ENCODE measurements at places on chromosomes 6 and 20.

- DNase-seq = peak; percentile 25
Observed at GRCh38 chr20:50569864-50570836, 60.0 kb downstream of the PTPN1 start.

DNA sequence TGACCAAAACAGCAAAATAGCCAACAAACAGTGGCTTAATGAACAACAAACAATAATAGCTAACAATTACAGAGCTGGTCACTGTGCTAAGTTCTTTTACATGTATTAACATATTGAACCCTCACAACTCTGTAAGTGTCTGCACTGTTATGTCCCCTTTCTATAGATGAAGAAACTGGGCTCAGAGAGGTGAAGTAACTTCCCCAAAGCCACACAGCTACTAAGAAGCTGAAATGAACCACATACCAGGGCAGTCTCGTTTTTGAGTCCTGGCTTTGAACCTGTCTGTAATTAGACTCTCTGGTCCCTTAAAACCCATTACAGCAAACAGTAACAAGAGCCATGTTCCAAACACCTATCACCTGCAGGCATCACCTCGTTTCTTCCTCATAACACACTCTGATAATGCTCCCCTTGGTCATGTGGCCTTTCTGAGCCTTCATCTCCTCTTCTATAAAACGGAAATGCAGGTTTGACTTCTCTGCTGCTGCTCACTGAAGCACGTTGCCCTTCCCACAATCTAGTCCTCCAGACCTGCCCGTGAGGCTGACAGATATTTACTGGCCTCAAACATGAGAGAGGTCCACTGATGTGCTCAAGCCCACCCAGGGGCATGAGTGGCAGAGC lies 23.3 kb downstream of the KCNK15 start:
- no peak for DNase-seq

GRCh38 chr20:45783656-45784294 lies 7.9 kb downstream of the WFDC3 start:
- DNase-seq = no peak

DNA sequence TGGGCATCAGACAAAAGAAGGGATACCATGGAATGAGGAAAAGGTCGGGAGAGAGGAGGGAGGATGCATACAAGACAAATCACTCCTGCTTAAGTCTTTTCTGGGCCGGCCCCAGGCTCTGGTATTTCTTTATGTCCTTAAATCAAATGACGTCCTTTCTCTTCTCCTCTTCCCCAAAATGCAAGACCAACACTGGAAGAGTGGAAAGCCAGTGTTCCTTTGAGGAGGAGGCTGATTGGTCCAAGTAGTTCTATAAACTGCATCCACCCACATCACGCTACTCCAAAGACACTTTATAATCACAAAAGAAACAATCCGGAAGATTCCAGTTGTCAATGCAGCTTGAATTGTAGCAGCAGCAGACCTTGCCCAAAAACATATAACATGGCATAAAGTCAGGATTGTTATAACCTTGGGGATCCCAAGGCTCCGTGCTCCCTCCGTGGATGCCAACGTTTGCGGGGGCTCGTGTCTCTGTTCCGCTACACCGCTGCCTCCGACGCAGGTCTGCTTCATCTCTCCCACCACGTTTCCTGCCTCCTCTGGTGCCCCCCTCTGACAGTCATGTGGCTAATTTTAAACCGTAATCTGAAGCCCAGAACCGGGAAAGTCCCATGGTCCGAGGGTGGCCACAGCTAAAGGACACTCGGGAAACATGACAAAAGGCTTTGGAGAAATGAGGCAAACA lies 47.1 kb downstream of the MCUR1 start:
- no peak for DNase-seq

DNA sequence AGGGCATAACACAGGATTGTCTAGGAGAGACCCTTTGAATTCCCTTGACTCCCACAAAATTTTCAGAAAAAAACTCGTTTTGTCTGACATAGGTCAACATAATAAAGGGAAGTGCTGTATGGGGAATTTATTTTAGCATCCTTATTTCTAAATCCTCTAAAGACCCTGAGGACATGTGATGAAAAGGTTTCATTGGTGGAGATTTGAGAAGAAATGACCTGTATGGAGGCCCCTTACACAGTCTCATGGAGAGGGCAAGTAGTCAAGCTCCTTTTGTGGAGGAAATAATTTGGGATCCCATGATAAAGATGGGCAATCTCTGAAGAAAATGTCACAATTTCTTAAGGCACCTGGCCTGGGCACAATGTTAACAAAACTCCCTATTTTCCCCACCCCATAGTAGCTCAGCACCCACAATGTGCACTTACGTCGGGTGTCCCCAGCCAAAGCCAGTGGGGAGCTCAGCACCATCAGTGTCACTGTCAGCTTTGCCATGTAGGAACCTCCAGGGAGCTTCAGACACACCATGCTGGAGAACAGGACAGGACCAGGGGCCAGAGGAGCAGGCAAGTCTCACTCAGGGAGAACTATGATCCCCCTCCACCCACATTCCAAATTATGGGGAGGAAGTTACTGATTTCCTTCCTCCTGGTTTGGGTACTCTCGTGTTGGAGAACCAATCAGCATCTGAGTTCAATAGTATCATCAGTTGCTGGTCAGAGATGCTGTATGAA lies at the start of gene HLA-DRB5:
Gene HLA-DRB5 (minus strand): TSS at position 591 of the 734 bp plus-strand sequence. CDS start 63 bp downstream, at position 528.
- no peak for DNase-seq

- no peak for DNase-seq
Observed at GRCh38 chr6:27296106-27296783, 15.8 kb downstream of the POM121L2 start.

- peak; percentile 48 for DNase-seq
Observed at GRCh38 chr6:45644720-45645119, 267.0 kb upstream of the SUPT3H start.

- no peak for DNase-seq
Observed at GRCh38 chr20:31693402-31693801, 29.3 kb downstream of the BCL2L1 start.

DNA sequence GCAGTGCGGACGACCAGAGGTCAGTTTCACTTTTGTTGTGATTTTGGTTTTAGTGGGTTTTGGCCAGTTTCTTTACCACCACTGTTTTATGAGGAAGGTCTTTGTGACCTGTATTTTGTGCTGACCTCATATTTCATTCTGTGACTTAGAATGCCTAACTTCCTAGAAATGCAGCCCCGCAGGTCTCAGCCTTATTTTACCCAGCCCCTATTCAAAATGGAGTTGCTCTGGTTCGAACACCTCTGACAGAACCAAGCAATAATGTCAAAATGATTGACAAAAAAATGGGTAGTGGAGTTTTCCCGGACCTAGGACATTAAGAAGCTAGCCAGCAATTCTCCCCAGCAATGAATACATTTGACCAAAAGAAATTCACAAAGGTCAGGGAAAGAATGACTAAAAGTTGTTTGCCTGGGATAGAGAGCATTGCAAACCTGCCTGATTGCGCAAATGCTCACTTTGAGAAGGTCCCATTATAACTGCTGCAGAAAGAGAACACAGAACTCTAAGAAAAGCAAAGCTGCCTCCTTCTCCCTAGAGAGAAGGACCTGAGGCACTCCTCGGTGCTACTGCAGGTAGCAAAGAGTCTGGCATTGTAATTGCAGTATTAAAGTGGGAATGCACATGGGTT lies 288.8 kb downstream of the ADGB start:
- no peak for DNase-seq

- no peak for DNase-seq
Observed at GRCh38 chr6:95143408-95144180, 433.7 kb upstream of the MANEA start.

GRCh38 chr20:41370176-41370575 lies 3.6 kb upstream of the EMILIN3 start:
- no peak for DNase-seq

GRCh38 chr6:102028176-102028575 lies 634.7 kb downstream of the GRIK2 start:
- DNase-seq = no peak

DNA sequence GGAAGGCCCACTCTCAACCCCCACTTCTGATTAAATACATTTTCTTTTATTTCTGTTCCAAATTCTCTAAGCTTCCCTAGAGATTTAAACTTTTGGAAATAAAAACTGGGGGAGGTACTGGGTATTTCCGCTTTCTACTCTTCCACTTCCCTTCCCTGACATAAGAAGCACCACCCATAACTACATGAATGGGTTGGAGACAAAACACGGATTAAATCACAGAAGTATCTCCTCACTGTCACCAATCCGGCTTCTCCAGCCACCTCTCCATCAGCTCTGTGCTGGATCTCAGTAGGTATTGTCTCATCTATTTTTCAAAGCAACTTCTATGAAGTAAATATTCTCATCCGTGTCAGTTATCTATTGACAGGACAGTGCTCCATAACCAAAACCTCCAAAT lies 150.7 kb downstream of the TSHZ2 start:
- no peak for DNase-seq

- no peak for DNase-seq
Observed at GRCh38 chr20:13717631-13718044, 67.1 kb downstream of the ESF1 start.

DNA sequence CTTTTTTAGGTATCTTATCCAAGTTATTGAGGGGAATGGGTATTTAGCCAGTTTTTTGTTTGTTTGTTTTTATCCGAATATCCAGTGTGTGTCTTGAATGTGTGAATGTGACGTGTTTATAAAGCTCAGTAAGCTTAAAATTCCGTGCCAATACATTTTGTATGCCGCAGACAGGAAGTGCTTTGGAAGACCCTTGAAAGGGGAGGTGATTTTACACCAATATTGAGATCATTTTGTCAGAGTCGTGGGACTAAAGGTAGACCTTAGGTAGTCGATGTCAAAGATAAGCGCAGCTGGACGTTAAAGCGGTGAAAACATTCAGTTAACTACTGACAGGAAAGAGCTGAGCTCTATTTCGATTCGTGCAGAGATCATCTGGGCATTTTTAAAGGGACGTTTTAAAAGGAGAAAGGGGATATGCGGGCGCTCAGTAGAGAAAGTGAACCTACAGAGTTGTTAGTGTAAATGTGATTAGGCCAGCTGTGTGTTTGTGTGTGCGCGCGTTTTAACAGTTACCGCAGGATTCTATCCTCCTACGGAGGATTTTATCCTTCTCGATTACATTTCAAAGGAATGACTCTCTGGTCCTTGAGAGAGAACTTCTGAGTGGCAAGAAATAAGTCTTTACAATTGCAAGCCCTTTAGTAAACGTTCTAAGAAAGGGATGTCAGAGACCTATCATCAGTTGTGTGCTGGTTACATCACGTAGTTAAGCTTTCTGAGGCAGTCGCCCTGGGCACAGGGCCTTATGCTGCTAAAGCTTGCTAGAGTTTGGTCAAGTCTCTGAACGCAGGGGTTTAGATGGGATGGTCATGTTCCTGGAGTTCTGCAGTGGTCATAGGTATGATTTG lies 625 bp upstream of the ECHDC1 start:
- DNase-seq = no peak

DNA sequence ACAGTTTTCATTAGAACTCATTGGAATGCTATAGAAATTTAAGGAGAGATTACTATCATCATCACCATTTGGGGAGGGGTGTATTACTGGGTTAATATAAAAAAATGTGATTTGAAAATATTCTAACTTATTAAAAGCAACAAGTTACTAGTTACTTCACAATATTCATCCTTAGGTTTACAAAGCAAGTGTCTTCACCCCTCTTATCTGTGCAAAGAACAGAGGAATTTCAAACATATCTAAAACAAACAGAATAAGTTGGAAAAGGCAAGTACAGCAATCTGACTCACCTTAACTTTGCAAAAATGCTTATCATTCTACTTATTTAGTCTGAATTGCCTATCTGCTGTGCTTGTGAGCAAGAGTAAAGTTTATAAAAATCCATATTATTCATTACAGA lies 32.9 kb downstream of the DCBLD1 start:
- no peak for DNase-seq

GRCh38 chr6:140360651-140361050 lies 986.2 kb upstream of the CITED2 start:
- DNase-seq = no peak

- no peak for DNase-seq
Observed at GRCh38 chr20:36855241-36855657, 20.7 kb upstream of the TLDC2 start.

DNA sequence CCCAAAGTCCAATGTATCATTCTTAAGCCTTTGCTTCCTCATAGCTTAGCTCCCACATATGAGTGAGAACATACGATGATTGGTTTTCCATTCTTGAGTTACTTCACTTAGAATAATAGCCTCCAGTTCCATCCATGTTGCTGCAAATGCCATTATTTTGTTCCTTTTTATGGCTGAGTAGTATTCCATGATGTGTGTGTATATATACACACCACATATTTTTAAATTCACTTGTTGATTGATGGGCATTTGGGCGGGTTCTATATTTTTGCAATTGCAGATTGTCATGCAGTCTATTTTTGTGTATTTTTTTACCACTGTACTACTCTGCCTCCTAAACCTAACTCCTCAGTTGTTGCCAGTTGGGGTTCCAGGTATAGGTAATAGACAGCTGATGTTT lies 74.7 kb downstream of the CD2AP start:
- DNase-seq = no peak

GRCh38 chr6:7917729-7918128 lies 7.1 kb upstream of the TXNDC5 start:
- DNase-seq = no peak

DNA sequence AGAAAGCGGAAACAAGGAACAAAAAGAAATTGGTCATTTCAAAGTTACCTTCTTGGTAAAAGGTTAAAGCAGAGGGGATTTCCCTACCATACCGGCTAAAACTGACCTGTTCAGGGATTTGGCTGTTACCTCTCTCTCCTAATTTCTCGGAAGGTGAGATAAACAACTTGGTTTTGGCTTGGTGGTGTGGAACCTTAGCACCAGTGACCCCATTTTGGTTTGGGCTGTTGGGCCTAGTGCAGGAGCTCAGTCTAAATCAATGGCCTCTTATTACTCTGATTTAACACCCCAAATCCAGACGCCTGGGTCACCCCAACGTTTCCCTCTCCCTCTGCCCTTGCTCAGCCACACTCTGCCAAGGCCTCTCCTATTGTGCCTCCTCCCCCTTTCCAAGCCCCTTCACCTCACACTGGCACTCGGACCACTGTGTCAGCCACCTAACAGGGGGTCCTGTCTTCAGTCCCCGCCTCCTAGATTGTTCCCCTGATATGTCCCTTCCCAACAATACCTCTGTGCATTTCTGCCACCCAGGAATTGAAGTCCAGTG lies 8.3 kb downstream of the NCR2 start:
- DNase-seq = no peak

- no peak for DNase-seq
Observed at GRCh38 chr20:61973515-61974356, 91.9 kb downstream of the TAF4 start.

GRCh38 chr6:127775371-127775770 lies 125.5 kb downstream of the THEMIS start:
- no peak for DNase-seq

GRCh38 chr20:36773597-36774390 lies at the start of gene DSN1:
TSS of gene DSN1 (minus strand) at chr20:36773763. CDS start at chr20:36771458, 2,305 bp downstream.
- DNase-seq = peak; percentile 97

- no peak for DNase-seq
Observed at GRCh38 chr20:10655720-10656669, 17.8 kb downstream of the JAG1 start.
